Activated CD4-positive, alpha-beta T cell treated with anti-CD3 and anti-CD28 coated beads, Interleukin-2, amount 50 U/mL, for 4 hours (primary cell): ENCODE measurements at places on chromosomes 13 and 19.
A peak's percentile ranks its signal among the peaks of the same experiment; 100 is the strongest.

DNA sequence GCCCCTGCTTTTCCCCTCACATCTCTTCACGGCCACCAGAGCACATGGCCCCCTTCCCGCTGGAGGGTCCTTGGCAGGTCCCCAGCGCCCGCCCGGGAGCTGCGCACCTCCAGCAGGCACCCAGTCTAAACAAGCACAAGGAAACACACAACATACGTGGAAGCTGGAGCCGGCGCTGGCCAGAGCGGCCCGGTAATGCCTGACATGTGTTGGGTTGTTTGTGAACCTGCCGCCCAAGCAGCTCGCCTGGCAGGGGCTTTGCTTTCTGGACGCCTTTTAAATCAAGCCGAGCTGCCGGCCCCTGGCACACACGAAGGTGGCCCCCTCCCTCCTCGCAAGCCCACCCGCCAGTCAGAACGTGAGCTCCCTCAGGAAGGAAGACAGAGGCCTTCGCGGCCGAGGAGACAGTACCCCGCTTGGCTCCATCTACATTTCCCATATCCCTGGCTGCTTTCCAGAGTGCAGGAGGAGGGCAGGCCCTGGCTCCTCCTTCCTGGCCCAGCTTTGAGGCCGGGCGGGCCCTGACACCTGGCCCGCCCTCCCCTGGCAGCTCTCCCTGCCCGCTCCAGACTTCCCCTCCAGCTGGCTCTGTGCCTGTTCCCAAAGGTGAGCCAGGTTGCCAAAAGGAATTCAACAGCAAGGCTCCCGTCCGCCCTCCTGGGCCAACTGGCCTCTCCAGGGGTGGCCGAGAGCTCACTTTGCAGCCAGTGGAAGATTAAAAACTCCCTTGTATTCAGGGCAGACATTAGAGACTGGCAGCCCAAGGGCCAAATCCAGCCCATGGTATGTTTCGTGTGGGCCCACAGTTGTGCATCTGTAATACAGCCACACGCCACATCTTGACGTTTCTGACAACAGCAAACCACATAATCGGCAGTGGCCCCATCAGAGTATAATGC lies 28.7 kb downstream of the COMP start:
- DNase-seq, result no peak

- DNase-seq, result no peak
Observed at GRCh38 chr13:77338961-77339401, 12.1 kb upstream of the MYCBP2 start.

DNA sequence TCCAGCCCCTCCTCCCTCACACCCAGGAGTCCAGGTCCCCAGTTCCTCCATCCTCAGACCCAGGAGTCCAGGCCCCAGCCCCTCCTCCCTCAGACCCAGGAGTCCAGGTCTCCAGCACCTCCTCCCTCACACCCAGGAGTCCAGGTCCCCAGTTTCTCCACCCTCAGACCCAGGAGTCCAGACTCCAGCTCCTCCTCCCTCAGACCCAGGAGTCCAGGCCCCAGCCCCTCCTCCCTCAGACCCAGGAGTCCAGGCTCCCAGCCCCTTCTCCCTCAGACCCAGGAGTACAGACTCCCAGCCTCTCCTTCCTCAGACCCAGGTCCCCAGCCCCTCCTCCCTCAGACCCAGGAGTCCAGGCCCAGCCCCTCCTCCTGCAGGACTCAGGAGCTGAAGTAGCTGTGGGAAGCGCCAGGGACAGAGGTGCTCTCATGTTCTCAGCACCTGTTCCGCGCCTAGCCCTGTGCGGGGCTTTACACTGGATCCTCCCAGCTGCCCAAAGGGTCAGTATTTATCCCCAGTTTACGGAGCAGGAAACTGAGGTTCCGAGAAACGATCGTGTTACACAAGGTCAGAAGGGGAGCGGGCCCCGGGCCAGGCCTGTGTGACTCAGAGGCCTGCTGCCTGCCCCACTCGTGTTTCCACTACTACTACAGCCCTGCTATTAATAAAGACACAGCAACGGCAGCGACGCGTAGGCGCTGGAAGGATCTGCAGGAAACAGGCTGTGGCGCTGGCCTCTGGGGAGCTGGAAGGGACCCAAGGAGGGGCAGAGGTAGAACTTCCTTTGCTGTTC lies 1.7 kb upstream of the SBK3 start:
- no peak for DNase-seq

GRCh38 chr13:113816946-113817859 lies 46.7 kb downstream of the GAS6 start:
- DNase-seq, result peak; percentile 84

- no peak for DNase-seq
Observed at GRCh38 chr19:7783991-7784423, 21.0 kb downstream of the CLEC4M start.

- peak; percentile 69 for DNase-seq
Observed at GRCh38 chr19:3132971-3133792, 2.7 kb upstream of the GNA15 start.

DNA sequence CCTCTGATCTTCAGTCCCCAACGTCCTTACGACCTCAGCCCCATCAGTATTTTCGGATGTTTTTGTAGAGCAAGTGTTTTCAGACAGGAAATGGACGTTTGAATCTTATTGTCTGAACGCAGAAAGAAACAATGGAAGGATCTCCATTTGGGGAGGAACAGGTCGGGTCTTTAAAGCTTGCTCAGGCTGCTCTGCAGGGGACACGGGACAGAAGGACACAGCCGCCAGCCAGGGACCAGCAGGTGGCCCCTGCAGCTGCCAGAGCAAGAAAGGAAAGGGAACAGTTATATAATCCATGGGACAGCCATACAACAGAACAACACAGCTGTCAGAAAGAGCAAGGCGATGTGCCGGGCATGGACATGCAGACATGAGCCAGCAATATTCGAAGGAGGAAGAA lies 18.5 kb upstream of the IGLON5 start:
- DNase-seq, result no peak

DNA sequence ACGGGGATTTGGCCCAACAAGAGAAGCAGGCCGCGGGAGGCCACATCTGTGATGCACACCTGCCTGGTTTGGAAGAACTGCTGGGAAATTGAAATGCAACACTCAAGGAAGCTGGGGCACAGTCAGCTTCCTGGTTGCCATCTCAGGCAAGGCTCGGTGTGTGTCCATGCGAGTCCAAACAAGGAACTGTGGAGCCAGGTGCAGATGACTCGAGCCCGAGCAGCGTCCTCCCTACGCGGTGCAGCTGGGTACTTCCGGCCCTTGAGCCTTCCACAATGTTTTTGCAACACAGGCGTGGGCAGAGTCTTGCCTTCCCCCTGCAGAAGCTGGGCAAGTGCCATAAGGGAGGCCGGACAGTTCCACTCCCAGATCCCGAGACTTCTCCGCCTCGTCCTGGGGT lies 94.6 kb downstream of the CRYL1 start:
- no peak for DNase-seq

DNA sequence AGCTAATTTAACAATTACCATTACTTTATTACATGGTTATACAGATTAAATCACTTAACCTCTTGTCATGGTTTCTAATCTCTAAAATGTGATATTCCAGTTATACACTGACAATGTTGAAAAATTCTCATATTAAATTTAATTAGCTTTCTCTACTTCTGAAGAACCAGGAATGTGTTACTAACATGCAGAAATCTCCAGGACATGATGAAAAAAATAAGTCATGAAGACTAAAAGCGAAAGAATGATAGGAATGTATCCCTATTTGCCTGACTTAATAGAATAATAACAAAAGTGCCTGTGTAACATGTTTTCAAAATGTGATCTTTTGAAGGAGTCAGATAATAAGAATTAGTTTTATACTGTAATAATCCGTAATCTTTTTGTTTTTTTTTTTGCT lies 2823.7 kb upstream of the PCDH20 start:
- no peak for DNase-seq

DNA sequence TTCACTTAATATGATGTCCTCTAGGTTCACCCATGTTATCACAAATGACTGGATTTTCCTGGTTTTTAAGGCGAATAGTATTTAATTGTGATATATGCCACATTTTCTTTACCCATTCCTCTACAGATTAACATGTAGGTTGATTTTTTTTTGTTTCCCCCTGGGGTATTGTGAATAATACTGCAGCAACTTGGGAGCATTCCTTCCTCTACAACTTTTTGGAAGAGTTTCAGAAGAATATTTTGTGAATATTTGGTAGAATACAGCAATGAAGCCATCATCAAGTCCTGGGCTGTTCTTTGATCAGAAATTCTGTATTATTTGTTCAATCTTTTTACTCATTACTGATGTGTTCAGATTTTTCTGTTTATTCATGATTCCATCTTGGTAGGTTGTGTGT lies 5.6 kb upstream of the ZNF331 start:
- no peak for DNase-seq

- DNase-seq, result no peak
Observed at GRCh38 chr19:33411621-33412180, 38.2 kb downstream of the CEBPG start.

GRCh38 chr13:79522583-79522982 lies 41.6 kb downstream of the NDFIP2 start:
- no peak for DNase-seq

- DNase-seq, result no peak
Observed at GRCh38 chr19:2923510-2923909, 21.3 kb downstream of the ZNF77 start.

DNA sequence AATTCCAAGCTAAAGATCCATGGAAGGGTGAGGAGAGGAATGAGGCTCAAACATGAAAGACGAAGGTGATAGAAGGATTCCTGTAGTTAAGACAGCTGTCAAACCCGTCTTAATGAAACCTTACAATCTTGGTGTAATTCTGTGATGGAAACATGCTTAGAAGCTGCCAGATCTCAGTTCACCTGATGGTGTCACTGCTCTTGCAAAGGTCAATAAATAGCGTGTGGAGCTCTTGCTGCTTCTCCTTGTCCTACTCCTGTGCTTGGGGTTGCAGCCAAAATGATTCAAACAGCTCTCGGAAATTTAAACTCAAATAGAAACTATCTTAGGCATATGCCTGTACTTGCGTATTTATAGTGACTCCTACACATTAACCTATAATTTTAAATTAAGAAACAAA lies 1705.0 kb downstream of the OLFM4 start:
- DNase-seq, result no peak

DNA sequence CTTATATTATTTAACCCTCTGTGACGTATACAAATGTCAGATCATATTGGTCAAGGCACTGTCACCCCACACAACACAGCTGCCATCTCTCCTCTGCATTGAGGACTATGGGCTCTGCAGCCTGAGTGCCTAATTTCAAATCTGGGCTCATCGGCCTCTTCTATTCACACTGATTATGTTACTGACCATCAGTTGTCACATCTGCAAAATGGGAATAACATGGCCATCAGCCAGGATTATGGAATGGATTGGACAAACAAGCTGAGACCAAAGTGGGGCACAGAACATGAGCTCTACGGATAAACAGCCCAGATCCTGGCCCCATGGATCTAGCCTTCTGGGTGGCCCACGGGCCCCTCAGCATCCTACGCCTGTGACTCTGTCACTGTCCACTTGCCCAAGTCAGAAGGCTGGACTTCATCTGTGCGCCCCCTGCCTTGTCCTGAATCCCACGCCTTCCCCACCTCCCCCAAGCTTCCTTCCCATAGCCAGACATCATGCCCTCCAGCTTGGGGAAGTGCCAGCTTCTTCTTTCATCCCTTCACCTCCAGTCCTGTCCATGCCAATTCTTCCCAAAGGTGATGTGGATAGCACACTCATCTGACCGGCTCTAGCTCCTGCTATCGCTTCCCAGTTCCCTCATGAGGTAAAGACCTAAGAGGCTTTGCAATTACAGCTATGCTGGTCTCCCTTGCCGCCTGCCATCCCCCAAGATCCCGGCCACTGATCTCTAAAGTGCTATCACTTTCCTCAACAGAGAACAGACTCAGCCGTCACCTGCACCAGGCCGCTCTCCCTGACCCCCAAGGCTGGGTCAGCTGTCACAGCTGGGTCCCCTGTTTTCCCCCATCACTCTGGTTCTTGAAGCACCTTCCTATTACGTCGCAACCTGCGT lies 872 bp downstream of the FARSA start:
- no peak for DNase-seq

- DNase-seq, result no peak
Observed at GRCh38 chr13:94335761-94336526, 143.5 kb downstream of the DCT start.

DNA sequence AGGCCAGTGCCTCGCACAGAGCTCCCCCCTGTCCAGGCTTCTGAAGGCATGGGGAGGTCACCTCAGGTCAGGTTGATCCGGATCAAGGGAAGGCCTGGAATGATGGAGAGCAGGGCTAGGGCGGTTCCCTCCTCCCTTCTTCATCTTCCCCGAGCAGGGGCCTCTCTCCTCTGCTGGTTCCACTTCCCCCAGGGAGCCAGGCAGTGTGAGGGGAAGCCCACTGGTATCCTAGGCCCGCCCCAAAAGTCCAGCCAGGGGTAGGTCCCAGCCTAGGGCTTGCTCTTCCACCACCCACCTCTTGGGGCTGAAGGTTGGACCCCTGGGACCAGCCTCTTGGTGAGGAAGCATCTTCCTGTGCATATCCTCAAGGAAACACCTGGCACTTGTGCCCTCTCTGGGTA lies 16.4 kb upstream of the PRR19 start:
- no peak for DNase-seq

DNA sequence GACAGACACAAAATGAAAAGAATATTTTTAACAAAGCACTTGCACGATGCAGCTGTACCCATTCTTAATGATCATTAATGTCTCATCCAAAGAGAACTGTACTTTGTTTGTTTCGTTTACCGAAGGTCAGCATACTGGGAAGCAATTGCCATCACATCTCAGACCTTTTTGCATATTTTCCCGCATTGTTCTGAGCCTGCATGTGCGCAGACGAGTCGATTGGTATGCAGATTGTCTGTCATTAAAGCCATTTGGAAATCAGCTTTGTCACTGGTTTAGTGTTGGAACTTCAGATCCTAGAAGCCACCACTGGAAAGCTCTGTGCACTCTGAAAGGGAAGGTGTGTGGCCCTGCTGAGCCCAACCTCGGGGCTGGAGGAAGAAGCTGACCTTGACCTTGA lies 15.6 kb downstream of the SPACA7 start:
- DNase-seq, result no peak

DNA sequence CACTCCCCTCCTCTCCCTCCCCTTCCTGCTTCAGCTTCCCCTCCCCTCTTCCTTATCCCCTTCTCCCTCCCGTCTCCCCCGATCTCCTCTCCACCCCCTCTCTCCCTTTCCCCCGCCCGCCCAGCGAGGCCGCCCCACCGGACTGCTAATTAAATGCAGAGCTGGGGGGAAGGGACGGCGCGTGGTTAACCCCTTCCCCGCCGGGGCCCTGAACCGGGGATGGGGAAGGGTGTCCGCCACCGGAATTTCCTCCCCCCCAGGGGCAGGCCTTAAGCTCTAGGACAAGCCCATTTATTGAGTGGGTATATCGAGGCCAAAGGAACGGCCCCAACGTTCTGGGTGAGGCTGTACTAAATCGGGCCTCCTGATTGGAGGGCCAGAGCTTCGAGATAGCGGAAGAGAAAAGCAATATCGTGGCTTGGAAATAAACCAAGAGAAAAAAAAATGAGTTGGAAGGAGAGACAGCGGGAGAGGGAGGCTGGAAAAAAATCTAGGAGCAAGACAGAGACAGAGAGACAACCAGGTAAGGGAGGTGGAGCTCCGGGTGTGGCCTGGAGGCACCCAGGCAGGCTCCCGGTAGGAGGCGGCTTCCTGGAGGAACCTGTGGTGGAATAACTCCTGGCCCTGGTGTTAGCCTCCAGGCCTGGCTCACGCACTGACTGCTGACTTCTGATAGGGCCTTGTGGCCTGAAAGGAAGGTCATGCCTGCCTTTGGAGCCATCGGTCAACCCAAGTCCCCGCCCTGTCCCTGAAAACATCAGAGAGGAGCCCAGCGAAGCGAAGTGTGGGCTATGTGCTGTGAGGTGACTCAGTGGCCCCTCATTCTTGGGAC lies 11.6 kb upstream of the JUND start:
- DNase-seq, result no peak
